ENCODE measurements at places on chromosomes 4 and X.

DNA sequence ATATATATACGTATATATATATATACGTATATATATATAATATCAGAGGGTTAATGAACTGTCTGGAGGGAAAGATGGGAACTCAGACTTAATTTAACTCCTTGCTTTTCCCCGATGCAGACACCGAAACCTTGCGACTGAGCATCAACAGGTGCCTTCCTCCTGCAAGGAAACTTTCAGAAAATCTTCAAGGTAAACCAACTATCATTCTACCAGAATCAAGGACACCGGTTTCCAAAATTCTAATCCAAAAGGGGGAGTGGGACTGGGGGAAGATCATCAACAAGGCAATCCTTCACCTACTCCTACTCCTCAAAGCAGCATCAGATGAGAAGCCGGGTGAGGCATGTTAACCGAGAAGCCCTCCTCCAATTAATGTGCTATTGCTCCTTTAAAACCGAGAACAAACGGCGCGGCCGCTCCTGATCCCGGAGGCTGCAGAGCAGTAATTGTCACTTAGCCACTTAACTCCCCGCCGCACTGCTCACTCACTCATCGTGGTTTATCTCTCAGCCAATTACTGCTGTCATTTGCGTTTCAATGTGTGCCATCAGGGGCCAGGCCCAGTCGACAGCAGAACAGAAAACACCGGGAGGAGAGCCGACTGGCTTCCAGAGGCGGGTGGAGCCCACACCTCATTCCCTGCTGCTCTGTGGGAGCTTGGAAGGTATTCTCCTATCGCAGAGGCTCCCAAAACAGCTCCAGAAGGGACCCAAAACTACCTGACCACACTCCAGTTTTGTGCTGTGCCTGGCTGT, 61.7 kb downstream of the MAML3 start:
- no peak for DNase-seq

GRCh38 chr4:146998157-146998556, 52.5 kb upstream of the TTC29 start:
- no peak for DNase-seq

DNA sequence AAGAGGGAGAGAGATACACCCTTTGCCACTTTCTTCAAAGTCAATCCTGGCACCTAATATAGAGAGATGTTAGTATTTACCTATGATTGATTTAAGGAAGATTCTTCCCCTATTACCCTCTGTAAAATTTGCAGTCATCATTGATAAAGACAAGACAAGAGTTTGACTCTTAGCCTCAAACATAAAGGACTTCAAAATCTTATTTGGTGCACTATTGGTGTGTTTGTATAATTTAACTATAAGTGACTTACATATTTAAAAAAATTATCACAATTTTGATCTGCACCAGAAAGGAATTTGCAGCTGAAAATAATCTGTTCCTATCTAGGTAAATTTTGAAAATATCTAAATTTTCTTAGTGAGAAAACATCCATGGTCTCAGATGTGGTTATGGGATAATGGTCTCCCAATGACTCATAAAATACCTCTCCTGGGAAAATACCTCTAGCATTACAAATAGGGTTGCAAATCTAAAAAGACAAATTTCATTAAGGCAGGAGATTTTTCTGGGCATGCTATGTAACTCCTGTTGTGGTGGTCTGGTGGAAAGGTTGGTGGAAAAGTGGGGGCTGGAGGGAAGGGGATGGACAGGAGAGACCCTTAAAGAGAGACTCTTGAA, 173.6 kb upstream of the MED14 start:
- DNase-seq: no peak

- no peak for DNase-seq
Measured at GRCh38 chr4:84631573-84631972, 48.6 kb downstream of the CDS1 start.

DNA sequence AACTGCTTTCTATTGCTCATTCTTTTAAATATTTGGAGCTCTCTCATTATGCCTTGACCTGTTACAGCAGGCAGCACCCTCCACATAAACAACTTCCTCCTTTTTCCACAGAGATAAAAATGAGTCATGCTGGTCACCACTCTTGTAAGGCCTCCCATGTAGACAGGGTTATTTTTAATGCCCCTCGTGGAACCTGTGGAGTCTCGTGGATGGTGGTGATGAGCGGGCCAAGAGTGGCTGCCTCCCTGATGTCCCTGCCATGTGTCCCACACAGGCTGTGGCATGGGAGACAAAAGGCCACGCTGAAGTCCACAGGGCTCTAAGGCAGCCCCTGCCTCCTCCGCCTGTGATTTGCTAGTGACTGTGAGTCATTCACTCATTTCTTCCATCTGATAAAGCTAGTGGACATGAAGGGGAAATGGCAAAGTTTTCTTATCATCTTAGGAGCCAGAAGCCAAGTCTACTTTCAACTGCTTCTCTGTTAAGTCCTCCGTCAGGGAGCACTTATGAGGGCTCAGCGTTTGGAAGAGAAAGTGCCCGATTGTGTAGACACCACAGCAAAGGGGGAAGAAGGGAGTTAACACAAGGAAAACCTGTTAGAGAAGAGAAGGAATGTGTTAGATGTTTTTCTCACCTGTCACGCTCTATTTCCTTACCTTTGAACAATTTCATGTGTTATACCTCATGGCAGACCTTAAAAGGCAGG, 121.6 kb upstream of the FAT1 start:
- DNase-seq: peak; percentile 68
